ENCODE measurements at places on chromosomes 6 and 20.

GRCh38 chr6:142934599-142934998, 10.4 kb downstream of the HIVEP2 start:
- no peak for DNase-seq

- DNase-seq = no peak
Measured at GRCh38 chr6:148413321-148414091, 70.9 kb downstream of the SASH1 start.

GRCh38 chr6:29924731-29925130, 17.6 kb upstream of the HLA-A start:
- DNase-seq = no peak

DNA sequence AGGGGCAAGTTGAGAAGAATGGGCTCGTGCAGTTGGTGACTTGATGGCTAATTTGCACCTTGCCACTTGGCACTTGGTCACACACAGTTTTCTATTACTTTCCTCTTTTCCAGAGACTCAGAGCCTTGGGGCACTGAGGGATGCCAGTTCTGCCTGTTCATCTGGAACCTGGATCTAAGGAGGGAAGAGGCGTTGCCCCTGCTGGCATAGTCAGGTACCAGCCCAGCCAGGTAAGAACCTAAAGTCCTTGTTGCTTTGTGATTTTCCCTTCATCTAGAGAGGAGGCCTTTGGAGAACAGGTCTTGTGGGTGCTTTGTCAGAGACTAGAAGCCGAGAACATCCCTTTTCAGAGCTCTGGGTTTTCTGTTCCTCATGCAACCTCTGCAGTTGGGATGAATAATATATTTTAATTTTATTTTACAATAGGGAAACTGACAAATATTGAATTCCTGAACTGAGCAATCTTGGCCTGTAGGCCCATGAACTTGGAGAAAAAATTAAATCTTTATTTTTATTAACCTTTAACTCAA, 11.4 kb downstream of the SYTL3 start:
- no peak for DNase-seq

DNA sequence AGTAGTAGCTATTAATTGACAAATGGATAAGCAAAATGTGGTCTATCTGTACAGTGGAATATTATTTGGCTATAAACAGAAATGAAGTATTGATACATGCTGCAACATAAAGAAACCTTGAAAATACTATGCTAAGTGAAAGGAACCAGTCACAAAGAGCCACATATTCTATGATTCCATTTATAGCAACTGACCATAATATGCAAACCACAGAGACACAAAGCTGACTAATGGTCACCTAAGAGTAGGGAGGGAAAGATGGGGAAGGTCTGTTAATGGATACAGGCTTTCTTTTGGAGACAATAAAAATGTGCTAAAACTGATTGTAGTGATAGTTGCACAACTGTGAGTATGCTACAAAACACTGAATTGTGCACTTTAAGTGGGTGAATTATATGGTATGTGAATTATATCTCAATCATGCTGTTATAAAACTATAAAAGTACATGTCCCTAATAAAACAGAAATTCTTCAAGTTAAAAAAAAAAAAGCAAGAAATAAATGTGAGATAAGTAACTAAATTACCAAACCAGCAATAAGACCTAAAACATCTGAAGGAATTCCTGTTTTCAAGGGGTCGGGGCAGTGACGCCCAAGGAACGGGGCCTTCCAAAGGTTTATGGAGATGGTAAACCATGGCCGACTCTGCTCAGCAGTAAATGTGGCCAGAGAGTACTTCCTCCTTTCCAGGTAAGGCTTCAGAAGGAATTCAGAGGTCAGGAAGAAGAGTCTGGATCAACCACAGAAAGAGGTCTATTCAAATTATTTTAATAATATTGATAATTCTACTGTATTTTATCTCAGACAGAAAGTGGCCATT, 75.4 kb downstream of the ARHGAP18 start:
- DNase-seq = no peak

DNA sequence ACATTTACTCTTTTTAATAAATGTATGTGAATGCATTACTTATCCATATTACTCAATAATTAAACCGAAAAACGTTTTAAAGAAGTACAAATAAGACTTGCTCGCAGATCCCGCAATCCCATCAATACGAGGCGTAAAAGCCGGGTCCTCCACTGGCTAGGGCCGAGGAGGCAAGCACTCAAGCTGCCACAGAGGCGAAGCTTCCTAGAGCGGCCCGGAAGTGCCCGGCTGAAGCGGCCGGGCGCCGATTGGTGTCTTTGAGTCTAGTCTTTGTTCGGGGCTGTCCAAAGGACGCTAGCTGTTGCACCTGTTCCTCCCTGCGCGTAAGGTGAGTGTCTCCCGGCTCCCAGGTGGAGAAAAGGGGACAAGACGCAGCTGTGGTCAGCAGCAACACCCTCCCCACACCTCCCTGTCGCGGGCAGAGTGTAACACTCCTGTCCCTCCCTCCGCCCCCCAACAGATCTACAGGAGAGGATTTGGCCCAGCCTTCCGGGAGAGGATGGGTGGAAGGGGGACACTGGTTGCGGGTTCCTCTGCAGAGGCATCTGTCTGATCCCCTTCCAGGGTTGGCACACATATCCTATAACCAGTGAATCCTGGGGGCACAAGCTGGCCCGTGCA, at the start of gene ZSCAN16:
Gene ZSCAN16 (plus strand): TSS at position 260 of the 621 bp plus-strand sequence. CDS start 835 bp downstream, outside the sequence.
- peak; percentile 81 for DNase-seq

- no peak for DNase-seq
Measured at GRCh38 chr6:89392823-89393222, 19.2 kb downstream of the RRAGD start.

GRCh38 chr20:62990306-62990825, 16.4 kb downstream of the BHLHE23 start:
- no peak for DNase-seq

DNA sequence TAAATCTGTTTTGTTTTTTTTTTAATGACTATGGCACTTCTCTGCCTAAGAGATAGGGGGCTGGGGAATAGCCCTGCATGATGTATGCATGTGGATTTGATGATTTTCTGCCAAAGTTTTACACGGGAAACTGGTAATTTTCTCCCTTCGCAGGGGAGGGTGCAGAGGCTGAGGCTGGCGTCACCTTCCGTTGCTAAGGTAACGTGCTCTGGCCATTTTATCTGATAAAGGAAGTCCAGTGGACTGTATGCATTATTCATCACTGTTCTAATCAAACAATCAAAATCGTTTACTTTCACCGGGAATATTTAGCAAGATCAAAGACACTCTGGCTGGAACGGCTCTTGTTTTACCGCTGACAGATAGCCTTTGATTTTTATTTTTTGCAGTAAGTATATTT, 789 bp downstream of the PHACTR1 start:
- no peak for DNase-seq

DNA sequence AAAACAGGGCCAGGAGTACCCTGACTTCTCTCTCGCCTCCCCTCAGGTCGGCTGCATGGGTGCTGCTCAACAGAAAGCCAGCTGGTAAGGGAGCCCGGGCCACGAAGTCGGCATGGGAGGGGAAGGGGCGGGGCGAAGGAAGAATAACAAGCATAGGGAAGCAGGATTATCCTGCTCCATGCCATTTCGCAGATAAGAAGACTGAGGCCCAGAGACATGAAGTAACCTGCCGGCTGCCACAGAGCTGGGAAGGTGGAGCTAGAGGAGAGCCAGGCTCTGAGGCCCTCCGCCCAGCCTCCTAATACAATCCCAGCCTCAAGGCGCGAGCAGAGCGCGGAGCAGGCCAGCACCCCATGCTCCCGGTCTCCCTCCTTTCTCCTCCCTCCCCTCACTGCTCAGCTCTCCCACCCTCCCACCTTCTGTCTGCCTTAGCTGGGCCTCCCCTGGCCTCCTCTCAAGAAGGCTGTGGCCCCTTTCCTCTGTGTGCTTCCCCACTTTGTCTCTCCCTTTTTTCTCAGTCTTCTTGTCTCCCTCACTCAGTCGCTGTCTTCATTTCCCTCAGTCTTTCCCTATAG, 13.2 kb upstream of the HMGA1 start:
- no peak for DNase-seq

DNA sequence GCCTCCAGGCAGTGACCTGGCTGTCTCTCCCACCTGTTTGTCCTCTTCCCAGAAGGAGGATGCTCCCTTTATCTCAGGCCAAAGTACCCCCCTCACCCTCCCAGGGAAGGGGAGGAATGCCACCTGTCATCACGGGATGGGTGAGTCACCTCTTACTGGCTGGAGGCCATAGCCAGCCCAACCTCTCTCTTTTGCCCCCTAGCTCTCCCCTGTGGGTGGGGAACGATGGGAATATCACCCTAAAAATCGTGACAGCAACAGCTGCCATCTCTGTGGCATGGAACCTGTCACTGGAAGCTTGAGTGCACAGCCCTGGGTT, 137.5 kb upstream of the PTPN1 start:
- DNase-seq = no peak

DNA sequence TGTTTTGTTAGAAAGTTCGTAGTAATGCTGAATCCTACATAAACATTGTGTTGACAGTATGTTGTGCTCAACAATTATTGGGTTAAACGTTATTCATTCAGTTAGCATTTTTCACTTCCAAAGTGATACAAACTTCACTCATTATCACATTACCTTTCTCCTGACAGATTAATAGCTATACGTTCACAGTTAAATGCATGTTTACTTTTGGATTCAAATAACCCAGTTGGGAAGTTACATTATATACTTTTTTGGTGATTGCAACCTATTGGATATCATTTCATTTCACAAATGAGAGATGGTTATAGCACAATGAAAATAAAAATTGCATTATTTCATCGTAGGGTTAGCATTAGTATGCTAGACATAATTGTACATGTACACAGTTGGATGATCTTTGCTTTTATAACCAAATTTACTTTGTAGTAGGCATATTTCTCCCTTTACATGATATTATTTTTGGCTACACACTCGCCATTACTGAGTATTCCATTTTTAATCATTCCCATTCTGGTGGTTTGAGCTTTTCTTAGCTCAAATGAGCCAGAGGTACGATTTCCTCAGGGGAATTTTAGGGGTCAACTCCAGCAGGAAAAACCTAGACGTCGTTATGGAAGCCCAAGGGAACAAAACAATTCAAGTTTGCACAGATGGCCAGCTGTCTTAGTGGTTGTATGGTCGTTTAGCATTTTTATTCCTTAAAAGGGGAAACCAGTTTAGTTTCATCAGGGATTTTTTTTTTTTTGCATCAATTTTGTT, 2.1 kb upstream of the HIVEP1 start:
- DNase-seq = no peak

All from liver (tissue), 10 donors.